ENCODE measurements at places on chromosomes 1 and 21.
A peak's percentile ranks its signal among the peaks of the same experiment; 100 is the strongest.

DNA sequence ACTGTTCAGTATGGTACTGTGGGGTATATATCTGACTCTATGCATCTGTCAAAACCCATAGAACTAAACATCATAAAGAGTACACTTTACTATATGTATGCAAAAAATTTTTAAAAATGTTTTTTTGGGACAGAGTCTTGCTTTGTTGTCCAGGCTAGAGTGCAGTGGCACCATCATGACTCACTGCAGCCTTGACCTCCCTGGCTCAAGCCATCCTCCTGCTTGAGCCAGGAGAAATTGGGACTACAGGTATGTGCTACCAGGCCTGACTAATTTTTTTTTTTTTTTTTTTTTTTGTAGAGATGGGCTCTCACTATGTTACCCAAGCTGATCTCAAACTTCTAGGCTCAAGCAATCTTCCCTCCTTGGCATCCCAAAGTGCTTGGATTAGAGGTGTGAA is 11.5 kb downstream of the TRIT1 start:
- DNase-seq, result no peak

GRCh38 chr1:167631936-167632614 is 2.0 kb downstream of the RCSD1 start:
- DNase-seq, result no peak

- DNase-seq, result no peak
Measured at GRCh38 chr1:171754353-171754705, 12.5 kb upstream of the VAMP4 start.

- DNase-seq, result no peak
Measured at GRCh38 chr1:89649783-89650182, 16.9 kb downstream of the LRRC8C start.

GRCh38 chr1:239619190-239619589 is 232.8 kb downstream of the CHRM3 start:
- DNase-seq, result no peak

GRCh38 chr1:244642526-244642925 is 10.4 kb upstream of the DESI2 start:
- no peak for DNase-seq

DNA sequence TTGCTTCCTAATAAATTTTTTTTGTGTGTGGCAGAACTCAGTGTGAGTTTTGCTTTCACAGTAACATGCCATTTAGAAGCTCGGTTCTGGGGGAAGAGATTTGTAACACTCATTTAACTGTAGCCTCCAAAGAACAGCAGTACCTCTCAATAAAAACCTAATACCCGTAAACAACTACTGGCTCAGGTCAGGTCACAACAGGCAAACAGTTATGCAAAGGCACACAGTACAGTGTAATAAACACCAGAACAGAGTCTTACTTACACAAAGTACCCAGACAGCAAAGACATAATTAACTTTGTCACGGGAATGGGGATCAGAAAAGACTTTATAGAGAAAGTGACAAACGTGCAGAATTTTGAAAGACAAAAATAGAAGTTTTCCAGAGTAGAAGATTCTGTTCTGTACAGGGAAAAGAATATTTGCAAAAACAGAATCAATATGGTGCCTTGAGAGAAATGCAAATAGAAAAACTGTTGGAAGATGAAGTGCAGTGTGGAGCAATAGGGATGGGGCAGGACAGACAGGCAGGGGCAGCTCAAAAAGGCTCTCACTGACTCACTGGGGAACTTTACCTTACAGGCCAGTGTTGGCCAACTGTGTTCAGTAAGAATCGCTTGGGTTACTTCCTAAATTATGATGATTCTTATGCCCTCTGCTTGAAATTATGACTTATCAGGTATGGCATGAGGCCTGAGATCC is 38.8 kb downstream of the EGLN1 start:
- no peak for DNase-seq

- peak; percentile 66 for DNase-seq
Measured at GRCh38 chr1:205224736-205225135, 3.0 kb upstream of the TMCC2 start.

- DNase-seq, result no peak
Measured at GRCh38 chr1:201363467-201363866, 14.0 kb downstream of the TNNT2 start.

All from COR-L47 (cell line).